ENCODE measurements at places on chromosomes 7 and 10.

- DNase-seq: no peak
Observed at GRCh38 chr10:24346877-24347519, 138.1 kb downstream of the KIAA1217 start.

- no peak for DNase-seq
Observed at GRCh38 chr7:29457565-29458011, 106.0 kb upstream of the PRR15 start.

DNA sequence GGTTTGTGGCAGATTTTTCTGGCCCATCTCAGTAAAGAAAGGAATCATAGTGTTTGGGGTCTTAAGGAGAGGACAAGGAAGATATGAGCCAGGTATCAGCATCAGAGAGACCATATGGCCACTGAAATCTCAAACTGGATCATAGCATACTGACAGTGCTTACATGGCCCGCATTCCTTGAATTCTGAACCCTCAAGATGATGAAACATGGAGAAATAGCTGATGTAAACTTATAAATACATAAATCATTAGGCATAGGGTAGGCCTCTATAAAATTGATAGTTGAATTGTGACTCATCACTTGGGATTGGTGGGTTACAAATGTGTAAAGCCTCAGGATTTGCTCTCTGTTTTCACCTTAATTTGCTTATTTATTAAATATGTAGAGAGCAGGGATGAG is 688.5 kb downstream of the CNTNAP2 start:
- DNase-seq: no peak

DNA sequence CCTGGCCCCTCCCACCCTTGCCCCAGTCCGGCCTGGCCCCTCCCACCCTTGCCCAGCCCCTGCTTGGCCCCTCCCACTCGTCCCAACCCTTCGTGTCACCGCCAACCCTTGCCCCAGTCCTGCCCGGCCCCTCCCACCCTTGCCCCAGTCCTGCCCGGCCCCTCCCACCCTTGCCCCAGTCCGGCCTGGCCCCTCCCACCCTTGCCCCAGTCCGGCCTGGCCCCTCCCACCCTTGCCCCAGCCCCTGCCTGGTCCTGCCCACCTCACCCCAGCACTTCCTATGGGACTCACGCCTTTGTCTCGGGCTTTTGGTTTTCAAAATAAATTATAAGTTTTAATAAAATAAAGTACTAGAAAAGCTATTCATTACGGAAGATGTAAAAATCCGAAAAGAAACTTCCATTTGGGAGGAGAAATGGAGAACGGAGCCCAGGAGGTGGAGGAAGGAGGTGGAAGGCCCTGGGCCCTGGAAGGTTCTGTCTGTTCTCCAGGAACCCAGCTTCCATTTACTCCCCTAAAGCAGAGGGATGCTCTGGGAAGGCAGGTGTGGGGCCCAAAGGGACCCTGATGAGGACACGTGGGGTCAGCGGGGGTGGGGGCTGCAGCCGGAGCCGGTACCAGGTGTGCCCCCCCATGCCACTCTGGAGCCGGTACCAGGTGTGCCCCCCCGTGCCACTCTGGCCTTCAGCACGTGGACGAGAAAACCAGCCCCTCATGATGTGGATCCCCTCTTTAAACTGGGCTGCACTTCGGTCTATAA is 52.2 kb downstream of the PWWP2B start:
- no peak for DNase-seq

GRCh38 chr10:71268247-71268691 is 50.8 kb upstream of the SLC29A3 start:
- DNase-seq: no peak
